H1 (cell line): ENCODE measurements at places on chromosomes 16 and 17.

DNA sequence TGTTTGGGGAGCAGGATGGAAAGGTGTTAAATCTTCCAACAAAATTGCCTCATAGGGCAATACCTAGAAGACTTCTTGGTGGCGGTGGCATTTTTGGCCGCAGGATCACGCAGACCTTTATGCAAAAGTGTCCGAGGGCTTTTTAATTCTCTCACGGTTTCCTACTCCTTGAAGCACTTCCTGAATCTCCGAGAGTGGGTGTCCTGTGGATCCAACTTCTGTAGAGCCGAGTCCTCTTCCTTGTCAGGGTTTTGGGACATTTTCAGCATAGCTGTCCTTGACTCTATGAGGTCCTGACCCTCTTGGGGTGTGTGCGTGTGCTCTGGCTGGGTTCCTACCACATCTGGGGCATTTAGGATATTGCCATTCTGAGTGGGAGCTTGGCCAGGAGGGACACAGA lies 31.7 kb downstream of the IL21R start:
- DNase-seq: peak; percentile 17

DNA sequence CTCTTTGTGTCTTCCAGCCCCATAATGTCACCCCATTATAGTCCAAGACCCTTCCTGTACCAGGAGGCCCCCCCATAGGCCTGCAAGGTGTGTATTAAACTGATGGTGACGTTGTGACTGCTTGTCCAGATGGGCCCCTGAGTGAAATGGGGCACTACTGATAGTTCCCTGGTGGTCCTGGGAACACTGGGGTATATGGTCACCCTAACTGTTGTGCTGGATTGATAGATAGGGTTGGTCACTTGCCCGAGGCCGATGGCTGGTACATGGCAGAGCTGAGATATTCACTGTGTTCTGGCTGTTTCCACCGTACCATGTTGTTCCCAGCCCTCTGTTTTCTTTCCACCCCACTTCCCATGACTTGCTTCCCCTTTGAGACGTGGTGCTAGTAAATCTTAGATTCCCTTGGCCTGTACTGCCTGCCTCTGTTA lies 4.3 kb downstream of the CNP start:
- DNase-seq: no peak

GRCh38 chr16:49055291-49055690 lies 226.3 kb downstream of the CBLN1 start:
- DNase-seq: no peak

GRCh38 chr17:52025236-52025635 lies 133.3 kb downstream of the CA10 start:
- DNase-seq: no peak

DNA sequence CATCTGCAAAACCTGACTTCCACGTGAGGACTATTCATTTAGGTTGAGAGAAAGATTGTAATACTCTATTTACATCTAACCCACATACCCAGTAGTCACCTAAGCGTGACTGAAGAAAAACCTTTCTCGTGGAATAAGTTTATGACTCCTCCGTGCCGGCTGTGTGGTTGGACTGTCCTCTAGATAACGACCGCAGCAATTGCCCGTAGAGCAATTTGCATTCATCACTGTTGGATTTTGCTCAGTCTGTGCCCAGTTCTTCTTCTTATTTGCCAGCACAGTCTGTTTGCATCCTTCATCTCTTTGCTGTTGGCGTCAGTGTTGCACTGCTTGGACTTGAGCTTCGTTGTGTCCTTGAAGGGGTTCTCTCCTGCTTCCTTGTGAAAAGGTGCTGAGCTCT lies 131.3 kb downstream of the CYB561 start:
- no peak for DNase-seq

- no peak for DNase-seq
Observed at GRCh38 chr16:50275428-50276325, 9.3 kb downstream of the ADCY7 start.

DNA sequence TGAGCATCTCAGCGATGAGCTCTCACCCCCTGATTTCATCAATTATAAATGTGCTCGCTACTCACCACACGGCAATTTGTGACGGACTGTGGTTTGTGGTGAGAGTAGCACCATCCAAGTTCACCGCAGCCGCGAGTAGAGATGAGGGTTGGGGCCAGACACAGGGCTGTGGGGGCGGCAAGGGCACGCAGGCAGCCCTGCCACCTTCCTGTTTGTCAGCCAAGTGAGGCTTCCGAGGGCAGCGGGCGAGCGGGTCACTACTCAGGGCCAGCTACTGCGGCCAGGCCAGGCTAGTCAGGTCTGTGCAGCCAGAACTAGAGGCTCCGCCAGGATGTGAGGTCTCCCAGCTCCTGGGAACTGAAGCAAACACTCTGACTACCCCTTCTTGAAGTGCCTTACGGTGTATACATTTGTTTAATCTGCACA lies 39.6 kb upstream of the MEOX1 start:
- DNase-seq: no peak

GRCh38 chr16:56363781-56364565 lies 61.4 kb downstream of the AMFR start:
- DNase-seq: no peak

DNA sequence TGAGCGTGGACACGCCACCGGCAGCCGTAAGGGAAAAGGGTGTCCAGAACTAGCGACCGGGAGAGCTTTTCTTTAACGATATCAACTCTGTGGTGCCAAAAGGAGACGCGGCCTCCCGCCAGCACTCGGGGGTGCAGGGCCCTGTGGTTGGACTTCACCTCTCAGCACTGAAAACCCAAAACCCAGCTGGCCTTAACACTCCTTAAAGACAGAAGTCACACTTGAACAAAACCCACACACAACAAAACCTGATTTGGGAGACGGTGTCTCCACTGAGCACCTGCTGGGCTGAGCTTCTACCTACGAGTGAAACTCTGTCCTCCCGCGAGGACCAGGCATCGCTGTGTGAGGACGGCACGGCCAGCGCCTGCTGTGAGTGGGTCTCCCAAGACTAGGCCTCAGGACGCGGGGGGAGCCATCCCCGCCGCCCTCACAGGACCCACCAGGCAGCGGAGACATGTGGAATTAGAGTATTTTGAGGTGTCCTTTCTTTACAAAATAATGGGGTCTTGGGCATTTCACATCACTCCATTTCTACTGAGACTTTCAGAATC lies 46.7 kb downstream of the WDR45B start:
- DNase-seq: no peak

GRCh38 chr17:79504181-79504605 lies 106.7 kb downstream of the RBFOX3 start:
- DNase-seq: no peak

DNA sequence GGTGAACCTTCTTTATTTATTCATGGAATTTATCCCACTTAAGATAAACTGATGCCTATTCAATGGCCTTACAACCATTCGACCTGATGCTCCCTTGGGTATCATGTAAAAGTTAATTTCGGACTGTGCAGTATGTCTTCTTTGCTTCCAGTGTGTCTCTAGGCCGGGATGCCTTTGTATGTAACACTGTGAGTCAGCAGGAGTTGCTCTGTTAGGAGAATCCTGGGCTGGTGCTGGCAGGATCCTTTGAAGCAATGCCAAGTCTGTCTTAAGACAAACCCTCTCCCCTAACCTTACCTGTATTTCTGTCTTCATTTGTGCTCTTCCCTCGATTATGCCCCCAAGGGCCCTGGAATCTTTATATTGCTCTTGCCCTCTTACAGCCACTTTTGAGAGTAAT lies 37.9 kb upstream of the ABCA8 start:
- DNase-seq: no peak

GRCh38 chr17:17783116-17783824 lies 53.5 kb downstream of the SREBF1 start:
- DNase-seq: peak; percentile 83

DNA sequence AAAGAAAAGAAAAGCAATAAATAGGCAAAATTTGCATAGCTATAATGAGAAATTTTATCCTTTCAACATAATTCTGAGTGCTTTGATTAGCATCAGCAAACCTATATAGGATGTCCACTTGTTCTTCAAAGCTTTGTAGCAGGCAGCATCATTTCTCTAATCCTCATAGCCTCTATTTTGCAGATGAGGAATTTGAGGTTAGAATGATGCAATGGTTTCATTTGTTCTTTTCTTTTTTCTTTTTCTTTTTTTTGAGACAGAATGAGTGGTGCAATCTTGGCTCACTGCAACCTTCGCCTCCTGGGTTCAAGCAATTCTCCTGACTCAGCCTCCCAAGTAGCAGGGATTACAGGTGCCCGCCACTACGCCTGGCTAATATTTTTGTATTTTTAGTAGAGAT lies 594.4 kb downstream of the TOX3 start:
- no peak for DNase-seq

- DNase-seq: no peak
Observed at GRCh38 chr17:40859536-40859935, 7.5 kb downstream of the KRT12 start.

DNA sequence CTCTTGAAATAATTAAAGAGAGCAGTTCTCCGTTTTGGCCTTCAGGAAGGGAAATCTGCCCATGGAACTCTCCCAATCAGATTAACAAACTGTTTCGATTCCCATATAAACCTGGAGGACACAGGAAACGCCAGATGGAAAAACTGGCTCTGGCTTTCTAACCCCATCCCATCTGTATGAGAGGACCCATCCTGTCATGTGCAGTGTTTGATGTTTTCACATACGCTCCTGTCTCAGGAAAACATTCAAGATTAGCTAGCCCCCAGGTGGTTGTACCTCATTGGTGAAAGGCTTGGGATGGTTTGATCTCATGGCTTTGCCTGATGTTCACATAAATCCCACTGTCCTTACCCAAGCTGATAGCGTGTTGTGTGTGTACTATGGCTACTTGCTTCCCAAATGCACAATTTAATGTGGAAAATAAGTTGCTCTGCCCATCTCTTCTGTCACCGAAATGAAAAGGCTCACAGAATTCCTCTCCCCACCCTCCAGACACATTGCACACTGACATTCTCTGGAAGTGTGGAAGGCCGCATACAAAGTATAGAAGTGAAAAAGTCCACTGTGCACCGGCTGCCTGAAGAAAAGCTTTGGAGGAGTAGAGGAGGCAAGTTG lies 18.2 kb upstream of the ERN1 start:
- DNase-seq: no peak

DNA sequence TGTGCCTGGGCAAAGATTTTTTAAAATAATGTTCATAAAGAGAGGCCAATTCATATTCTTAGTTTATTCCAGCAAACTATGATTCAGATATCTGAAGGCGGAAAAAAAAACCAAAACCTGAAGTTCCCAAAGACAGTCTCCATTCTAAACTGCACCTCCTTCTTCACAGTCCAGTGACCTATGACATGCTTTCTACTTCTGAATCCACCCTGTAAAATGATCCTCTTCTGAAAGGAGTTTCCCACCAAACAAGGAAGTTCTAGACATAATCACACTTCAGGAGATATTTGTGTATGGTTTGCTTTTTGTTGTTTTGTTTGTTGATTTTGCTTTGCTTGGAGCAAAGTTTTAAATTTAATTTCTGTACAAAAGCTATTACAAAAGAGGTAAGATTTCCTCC lies 12.9 kb upstream of the CHST4 start:
- no peak for DNase-seq

- no peak for DNase-seq
Observed at GRCh38 chr17:80876950-80877728, 114.5 kb upstream of the CHMP6 start.

GRCh38 chr16:49670627-49671026 lies 185.3 kb downstream of the ZNF423 start:
- DNase-seq: no peak

- peak; percentile 87 for DNase-seq
Observed at GRCh38 chr16:87461466-87461991, 31.3 kb downstream of the ZCCHC14 start.

DNA sequence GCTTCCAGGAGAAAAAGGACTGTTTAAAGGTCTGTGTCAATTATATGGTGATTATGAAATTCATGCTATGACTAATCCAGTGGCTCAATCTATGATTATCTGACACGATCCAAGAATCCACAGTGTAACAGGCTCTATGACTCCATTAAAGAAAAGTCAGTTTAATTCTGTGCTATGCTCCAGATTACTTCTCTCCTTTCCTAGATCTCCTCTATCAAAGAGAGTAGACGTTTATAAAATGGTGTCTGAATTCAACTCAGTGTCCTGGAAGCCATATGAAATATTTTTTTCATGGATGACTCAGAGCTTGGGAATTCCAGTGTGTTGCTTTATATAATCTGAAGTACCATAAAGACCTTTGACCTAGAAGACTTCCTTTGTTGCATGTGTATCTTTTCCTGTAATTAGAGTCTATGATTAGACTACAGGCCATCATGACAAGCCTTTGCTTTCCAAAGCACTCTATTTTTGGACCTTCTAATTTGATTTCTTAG lies 27.0 kb upstream of the NF1 start:
- DNase-seq: no peak
